ENCODE measurements at places on chromosomes 5 and 9.

- no peak for DNase-seq
These were observed 91.1 kb downstream of the TRIO start for GRCh38 chr5:14234204-14234603.

- DNase-seq, result no peak
These were observed 258.9 kb downstream of the TAF11L14 start for GRCh38 chr5:17893026-17893635.

DNA sequence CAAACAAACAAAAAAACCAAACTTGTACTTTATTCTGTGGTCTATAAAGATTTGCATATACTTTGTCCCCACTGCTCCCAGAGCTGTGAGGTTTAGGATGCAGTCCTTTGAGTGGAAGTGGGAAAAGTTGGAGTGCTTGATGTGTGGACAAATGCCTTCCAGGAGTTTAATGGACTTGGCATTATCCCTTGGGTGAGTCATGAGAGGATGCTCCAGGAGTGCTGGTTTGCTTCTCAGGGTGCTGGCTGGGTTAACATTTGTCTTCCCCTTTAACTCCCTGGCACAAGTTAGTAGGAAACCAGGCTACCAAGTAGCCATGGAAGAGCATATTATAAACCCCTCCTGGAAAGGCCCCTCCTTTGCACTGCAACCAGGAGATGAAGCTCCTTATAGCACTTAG is 417.4 kb upstream of the RIOK2 start:
- DNase-seq, result no peak

- DNase-seq, result peak; percentile 39
These were observed 71.2 kb downstream of the ARRDC3 start for GRCh38 chr5:91311697-91312501.

DNA sequence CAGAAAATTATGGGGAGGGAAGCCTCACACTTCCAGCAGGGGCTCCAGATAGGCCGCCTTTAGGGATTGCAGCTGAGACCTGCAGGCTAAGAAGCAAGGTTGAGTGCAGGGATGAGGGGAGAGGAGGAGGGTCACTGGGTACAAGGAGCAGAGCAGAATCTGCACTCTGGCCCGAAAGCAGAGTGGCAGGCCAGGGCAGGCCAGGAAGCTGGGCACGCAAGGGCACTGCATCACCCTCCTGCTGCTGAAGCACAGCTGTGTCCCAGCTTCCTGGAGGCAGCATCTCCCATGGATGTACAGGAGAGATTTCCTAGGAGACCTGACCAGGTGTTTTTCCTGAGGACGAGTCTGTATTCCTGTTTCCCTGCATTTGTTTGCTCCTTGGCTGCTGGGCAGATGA is 92.1 kb downstream of the SYK start:
- no peak for DNase-seq

DNA sequence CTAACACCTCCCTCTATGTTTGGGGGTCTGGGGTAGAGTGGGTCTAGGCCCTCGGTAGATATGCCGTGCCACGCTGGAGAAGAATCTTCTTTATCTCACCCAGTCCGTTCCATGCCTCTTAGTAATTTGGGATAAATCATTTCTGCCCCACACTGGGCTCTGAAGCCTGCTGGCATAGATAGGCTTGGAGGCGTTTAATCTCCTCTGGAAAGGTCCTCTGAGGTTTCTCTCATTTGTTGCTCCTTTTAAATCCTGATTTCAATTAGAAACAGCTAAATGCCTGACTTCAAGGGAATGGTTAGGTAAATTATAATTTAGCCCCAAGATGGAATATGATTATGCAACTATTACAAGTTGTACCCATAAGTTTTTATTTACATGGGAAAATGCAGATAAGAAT is 57.8 kb upstream of the AKNA start:
- DNase-seq, result no peak

DNA sequence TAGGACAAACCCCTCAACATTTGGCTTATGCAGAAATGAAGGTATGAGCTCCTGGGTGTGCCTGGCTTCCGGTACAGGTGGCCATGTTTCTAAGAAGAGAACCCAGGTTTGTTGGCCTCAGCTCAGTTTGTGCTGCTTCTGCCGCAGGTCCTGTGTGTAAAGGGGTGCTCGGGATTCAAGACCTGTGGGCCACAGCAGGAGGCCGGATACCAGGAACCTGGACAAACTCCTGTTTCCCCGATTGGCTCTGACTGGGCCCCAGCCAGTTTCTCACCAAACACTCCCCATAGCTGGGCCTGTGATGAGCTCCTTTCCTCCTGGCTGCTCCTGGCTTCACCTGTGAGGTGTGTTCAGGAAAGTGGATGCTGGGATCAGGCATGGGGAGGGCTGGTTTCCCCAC is 271.2 kb upstream of the IRX2 start:
- DNase-seq, result no peak

- DNase-seq, result no peak
These were observed 28.2 kb downstream of the WDR41 start for GRCh38 chr5:77463905-77464304.

- DNase-seq, result no peak
These were observed 67.4 kb downstream of the EFNA5 start for GRCh38 chr5:107603349-107603748.

GRCh38 chr5:6728011-6728794 is 15.0 kb downstream of the TENT4A start:
- DNase-seq, result no peak

- DNase-seq, result peak; percentile 84
These were observed 456.6 kb downstream of the RAB3C start for GRCh38 chr5:59039296-59040023.

DNA sequence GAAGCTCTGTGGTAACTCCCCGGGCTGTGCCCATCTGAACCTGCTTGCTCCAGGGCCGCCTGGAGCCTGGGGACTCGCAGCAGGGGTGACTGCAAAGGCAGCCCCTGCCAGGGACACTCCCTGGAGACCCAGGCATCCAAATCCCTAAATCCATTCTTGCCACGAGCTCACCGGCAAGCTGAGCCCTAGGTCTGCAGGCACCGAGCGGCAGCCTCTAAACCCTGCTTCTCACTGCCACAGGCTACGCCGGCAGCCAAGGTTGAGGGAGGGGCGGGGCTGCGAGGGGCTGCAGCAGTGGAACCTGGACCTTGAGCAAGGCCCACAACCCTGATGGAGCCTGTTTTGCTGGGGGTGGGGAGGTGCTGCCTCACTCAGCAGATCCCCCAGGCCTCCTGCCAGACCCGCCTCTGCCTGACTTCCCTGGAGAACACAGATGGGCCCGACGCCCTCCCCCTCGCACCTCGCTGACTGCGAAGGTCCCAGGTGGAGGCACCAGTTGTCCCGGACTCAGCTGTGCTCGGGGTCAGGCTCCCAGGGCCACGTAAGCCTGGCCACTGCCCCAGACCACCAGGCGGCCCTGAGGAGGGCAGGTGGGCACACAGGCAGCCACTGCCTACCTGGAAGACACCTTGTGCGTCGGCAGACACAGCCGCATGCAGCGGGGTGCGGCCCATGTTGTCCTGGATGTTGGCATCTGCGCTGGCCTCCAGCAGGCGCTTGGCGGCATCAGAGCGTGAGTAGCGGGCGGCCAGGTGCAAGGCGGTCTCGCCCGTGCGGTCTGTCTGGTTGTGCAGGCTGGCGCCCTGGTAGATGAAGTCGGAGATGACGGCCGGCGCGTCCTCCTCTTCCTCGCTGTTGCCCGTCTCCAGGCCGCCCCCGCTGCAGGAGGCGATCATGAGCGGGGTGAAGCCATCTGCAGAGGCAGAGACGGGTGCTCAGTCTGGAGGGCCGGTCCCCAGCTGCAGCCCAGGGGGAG is 17.4 kb upstream of the SEC16A start:
- DNase-seq, result no peak

- no peak for DNase-seq
These were observed 23.2 kb downstream of the LPCAT1 start for GRCh38 chr5:1500411-1501091.

- DNase-seq, result no peak
These were observed 357.0 kb downstream of the TLE4 start for GRCh38 chr9:79928661-79929223.

DNA sequence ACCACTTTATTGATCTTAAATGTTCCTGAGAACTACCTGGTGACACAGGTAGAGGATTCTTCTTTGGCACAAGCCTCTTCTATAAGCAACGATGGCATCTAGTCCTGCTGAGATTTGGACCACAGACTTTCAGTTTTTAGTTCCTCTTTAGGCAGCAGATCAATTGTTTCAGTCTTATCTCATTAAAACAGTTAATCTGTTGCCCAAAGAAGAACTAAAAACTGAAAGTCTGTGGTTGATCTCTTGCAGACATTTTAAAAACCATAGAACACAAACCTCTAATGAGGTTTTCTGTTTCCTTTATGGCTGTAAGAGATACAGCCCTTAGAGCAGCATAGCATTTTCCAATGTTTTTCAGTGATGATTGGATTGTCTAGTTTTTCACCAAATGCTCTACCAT is 480.9 kb downstream of the MTRR start:
- no peak for DNase-seq

- no peak for DNase-seq
These were observed 687 bp upstream of the RPS23 start for GRCh38 chr5:82278711-82279370.

DNA sequence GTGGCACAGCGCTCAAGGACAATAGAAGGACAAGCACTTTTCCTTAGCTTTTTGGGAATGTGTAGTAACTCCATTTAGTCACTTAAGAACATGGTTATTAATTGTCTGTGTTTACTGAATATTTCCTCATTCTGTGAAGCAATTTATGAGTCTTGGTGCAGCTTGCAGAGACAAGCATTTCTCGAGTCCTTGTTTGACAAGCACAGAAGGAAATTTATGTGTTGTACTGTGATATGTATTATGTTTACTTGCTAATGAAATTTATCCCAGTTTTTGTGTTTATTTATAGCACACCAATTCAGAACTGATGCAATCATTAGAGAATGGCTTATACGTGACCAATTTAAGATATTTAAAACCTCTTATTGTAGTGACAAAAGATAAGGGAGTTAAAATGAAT is 168.6 kb downstream of the PRELID2 start:
- no peak for DNase-seq

GRCh38 chr5:129717751-129718310 is 30.1 kb upstream of the MINAR2 start:
- DNase-seq, result no peak

DNA sequence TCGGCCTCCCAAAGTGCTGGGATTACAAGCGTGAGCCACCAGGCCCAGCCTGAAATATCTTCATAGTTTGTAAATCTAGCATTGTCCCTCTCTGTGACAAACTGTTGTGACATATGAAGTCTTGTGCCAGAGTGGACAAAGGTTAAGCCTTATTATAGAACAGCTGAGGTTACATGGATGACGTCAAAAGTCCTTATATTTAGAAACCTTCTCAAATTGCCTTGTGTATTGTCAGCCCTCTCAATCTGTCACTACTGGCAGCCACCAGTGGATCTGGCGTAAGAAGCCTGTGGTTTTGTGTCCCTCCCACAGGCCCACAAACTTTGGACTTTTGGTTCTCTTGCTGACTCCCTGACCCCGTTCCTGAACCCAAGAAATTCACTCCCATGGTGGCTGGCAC is 79.4 kb upstream of the CCDC112 start:
- DNase-seq, result no peak

DNA sequence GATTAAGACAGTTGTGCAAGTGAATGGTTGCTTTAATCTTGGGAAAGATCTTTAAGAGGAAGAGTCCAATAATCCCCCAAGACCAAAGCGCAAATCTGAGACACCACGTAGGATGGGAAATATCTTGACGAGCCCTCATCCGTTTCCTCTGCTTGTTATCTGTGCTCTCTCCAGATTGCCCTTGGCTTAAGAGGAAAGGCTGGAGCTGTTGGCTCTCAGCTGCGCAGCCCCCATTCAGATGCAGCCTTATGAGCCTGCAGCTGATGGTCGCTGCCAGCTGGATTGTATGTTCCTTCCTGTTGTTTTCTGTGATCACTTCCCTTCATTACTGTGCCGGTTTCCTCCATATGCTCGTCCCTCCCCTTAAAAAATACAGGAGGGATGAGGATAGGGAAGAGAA is 47.7 kb downstream of the PWWP2A start:
- no peak for DNase-seq

- DNase-seq, result no peak
These were observed 73.7 kb downstream of the GADD45G start for GRCh38 chr9:89678396-89679015.
